ENCODE measurements at places on chromosomes 3 and 15.

DNA sequence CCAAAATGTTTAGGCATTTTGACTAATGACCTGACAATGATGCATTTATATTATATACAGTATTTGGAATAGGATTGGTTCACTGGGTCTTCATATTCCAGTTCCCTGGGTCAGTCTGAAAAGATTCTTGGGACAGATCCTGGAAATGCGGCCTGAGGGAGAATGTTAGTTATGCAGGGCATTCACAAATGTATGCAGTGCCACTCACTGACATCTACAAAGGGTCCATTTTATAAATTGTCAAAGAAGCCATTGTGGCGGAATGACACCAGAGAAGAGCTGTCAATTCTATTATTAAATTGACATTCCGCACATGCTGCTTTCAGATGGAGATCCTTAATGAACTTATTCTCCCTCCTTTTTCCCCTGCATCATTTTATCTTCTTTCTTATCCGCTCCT is 176.6 kb downstream of the VGLL3 start:
- DNase-seq, result no peak

DNA sequence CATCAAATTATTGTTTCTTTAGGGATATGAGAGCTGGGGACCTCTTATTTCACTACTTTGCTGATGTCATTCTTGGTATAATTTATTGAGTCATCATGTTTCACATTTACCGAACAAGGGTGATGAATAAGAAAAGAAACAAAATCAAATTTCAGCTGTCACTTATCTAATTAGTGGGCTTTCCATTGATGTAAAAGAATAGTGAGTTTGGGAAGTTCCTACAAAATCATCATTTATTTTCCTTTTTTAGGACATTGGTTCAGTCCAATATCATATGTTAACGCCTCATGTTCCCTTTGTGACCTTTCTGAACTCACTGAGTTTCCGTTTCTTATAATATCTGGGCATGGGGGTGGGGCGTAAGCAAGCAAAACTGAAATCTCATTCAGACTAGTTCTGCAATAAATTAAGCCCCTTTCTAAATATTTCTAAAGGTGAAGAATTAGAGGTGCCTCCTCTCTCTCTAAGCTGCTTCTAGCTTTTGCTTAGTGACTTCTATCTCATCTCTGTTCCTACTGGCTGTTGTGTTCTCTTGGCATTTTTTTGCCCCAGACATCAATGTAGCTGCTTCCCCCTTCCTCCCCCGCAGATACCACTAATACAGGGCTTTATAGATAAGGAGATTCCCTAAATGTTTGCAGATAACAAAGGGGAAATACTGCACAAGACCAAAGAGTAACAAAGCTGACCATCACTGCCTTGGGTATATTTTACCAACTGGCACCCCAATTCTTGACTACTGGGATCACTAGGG is 238.0 kb upstream of the CTNNB1 start:
- no peak for DNase-seq

DNA sequence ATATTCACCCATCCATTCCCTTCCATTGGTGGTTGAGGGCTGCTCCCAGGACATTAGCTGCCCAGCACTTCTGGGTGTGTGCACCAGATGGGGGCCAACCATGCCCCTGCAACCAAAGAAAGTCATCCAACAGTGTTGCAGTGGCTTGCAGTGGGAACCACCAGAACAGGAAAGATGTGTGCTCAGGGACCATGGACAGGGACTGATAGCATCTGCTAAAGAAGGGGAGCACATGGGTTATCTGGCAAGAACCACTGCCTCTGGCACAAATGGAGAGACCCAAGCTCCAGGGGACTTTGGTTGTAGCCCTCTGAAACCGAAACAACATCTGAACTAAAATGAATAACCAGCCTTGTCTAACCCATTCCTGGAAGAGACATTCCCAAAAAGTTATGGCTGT is 8.1 kb downstream of the DCLK3 start:
- no peak for DNase-seq

- no peak for DNase-seq
These were observed 16.4 kb upstream of the ALDH1A2 start for GRCh38 chr15:58081891-58082290.

GRCh38 chr3:123696808-123697207 is 112.0 kb upstream of the HACD2 start:
- DNase-seq, result no peak
